CD8-positive, alpha-beta T cell (primary cell): ENCODE measurements at places on chromosomes 4 and X.

DNA sequence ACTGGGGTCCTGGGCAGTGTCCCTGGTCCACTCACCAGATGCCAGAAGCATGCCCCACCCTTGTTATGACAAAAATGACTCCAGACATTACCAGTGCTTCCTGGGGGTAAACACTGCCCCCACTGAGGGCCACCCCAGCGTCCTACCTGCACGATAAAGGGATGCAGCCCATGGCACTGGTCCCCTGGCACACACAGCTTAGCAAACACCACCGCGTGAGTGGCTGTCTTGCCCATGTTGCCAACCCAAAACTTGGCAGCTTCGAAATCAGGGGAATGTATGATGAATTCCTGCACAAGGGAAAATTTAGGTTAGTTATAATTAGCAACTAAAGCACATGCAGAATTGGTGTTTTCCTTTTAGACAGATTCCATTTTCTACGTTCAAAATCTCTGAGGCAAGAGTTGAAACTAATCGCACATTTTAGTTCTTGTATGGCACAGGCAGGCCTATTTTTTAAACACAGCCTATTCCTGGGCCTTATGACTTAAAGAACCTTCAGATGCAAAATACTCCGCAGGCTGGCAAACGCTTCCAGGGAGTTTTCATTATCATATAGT, 30.4 kb downstream of the ACOX3 start:
- no peak for DNase-seq

- DNase-seq = no peak
Observed at GRCh38 chr4:76363556-76364290, 57.2 kb downstream of the STBD1 start.

DNA sequence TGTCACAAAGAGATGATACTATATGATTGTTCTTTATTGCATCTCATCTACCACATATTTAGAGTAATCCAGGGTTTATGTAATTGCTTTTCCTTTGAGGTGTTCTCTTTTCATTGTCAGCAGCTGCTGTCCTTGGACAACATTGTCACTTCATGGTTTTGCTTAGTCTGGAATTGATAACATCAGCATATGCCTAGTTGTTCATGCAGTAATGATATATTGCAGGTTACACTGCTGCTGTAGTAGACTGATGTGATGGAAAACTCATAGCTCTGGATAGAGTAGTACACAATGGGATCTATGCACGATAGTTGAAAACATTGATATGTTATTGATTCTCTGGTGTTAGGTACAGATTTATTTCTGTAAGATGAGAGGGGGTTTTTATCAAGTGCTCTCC, 13.7 kb downstream of the NEIL3 start:
- no peak for DNase-seq

- DNase-seq = no peak
Observed at GRCh38 chrX:65009459-65009858, 33.2 kb upstream of the ZC4H2 start.
